ENCODE measurements at places on chromosomes 2 and 18.

GRCh38 chr2:74645344-74645743 lies 2.8 kb downstream of the M1AP start:
- no peak for DNase-seq

DNA sequence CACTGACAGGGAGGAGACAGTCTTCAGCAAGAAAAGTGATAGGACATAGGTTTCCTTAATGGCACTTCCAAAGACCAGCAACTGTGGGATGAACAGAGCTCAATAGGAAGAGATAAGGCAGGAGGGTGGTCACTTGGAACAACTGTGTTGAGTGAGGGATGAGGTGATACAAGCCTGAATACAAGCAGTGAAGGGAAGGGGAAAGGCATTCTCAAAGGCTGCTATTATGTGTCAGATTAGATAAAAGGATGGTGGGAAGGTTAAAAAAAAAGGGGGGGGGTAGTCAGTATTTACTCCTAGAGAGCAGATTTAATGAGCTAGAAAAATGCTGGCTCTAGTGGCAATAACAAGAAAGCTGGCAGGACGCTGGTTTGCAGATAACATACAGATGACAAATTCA lies 25.7 kb downstream of the CCBE1 start:
- DNase-seq: no peak

DNA sequence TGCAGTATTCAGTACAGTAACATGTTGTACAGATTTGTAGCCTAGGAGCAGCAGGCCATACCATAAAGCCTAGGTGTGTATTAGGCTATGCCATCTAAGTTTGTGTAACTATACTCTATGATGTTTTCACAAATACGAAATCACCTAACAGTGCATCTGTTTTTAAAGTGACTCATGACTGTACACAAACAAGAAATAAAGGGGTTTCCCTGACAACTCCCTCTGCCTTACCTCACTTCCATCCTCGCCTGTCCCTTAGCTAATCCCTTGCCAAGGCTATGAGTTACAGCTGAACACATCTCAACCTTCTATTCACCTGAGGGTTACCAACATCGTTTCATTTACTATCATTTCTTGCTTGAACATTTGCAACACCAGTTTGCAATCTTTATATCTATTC lies 78.6 kb upstream of the RPRM start:
- no peak for DNase-seq

DNA sequence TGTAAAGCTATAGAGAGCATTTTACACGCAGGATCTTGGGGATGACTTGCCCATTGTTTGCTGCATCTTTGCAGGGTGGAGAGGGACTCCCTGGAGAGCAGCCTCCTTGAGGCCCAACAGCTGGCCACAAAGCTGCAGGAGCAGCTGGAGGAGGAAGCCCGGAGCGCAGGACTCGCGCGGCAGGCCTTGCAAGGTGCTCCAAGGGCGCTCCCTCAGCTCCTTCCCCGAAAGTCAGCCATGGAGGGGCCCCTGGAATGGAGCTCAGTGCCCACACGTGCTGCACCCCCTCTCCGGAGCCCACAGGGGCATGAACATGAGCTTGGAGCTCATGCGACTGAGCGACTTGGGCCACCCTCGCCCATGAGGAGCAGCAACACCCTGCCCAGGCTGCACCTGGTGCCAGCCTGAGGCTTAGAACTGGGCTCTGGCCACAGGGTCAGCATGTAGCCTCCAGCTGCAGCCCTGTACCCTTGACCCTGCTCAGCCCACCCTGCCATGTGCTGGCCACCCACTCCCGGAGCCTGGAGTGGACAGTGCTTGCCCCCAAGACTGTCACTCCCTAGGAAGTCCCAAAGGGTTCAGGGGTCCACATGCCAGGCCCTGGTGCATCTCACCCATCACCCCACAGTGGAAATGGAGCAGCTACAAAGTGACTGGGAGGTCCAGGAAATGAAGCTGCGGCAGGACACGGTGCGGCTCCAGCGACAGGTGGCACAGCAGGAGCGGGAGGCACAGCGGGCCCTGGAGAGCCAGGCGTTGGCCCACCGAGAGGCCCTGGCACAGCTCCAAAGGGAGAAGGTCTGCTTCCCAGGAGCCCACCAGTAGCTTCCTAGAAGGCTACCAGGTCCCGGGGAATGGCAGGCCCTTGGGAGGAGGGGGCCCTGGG lies 43.0 kb downstream of the CROCC2 start:
- no peak for DNase-seq

- no peak for DNase-seq
These were observed 70.6 kb upstream of the PPM1B start for GRCh38 chr2:44098050-44098449.

DNA sequence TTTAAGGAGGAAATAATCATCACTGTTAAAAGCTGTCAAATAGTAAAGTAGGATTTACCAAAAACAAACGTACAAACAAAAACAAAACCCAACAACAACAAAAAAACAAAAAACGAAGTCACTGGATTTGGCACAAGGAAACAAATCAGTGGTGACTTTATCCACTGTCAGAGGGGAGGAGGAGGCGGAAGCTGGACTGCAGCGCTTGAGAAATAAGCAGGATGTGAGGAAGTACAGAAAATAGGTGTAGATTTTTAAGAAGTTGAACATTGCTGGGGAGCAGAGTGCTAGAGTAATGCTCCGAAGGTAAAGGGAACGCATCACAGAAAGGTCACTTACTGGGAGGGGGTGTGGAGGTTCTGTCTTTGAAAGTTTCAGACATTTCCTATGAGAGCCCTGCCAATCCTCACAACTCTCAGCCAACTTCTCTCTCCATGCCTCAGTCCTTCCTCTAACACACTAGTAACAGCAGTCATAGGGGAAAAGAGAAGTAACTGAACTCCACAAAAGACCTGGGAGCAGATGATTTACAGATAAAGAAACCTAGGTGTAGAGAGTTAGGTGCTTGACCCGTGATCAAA lies 220.2 kb upstream of the SMAD7 start:
- DNase-seq: no peak

DNA sequence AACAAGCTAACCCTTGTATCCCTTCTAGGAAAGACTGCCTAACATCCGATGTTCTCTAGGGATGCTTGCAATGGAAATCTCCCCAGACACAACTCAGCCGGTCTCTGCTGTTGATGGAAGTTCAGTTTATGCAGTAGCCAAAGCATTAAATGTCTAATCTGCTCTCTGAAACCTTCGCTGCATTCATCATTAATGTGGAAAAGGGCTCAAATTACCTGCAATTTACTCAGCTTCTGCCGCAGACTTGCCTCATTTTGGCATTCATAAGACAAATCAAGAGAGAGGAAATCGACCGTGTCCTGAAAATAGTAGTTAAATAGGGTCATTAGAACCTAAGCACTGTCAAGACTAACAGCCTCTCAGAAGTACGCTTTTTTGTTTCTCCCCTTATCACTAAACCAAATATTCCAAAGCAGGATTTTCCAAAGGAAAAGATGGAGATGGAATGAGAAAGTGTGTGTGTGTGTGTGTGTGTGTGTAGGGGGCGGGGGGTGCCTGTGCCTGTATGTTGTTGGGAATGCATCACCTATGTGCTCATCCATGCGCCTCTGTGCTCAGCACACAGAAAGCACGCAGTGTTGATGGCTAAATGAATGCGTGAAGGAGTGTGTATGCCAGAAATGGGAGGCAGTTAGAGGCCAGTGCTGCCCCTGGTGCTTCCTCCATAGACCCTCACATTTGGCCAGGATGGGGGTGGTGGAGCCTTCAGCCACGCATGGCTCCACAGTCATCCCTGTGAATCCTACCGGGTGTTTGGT lies 7.4 kb downstream of the LCT start:
- no peak for DNase-seq

- DNase-seq: no peak
These were observed 73.6 kb upstream of the GLI2 start for GRCh38 chr2:120662046-120662445.

DNA sequence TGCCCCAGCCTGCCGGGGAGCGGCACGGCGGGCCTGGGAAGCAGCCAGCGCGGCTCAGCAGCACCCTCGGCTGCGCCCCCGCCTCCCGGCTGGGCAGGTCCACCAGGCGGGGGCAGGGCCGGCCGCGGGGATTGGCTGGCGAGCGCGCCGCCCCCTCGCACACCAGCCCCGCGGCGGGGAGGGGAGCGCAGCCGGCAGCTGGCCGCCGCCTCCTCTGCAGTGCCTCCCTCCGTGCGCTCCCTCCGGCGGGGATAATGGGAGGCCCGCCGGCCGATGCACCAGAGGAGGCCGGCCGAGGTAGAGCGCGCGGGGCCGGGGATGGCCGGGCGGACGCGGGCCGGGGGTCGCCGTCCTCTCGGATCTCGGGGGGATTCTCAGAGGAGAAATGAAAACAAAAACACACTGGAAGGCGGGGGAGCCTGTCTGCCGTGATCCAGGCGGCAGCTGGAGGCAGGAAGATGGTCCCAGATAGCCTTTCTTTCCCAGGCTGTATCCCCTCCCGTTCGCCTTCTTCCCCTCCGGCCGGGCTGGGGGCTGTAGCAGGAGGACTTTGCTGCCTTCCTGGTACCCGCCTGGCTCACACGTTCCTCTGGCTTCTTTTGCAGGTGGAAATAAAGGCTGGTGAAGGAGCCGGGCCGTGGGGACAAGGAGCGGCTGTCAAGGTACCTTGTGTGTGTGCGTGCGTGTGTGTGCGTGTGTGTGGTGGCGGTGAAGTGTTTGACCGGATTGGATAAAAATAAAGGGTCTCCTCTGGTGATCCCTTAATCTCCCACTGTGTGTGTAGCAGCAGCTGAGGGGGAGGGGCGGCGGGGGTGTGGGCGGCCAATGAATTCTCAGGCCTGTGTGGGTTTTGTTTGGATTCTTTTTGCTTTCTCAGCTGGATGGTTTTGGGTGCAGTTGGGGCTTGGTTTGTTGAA lies 18.1 kb downstream of the TET3 start:
- peak; percentile 92 for DNase-seq

GRCh38 chr2:31107591-31108300 lies 30.5 kb downstream of the GALNT14 start:
- no peak for DNase-seq

- no peak for DNase-seq
These were observed 65.0 kb upstream of the NCKAP5 start for GRCh38 chr2:133633309-133633708.

DNA sequence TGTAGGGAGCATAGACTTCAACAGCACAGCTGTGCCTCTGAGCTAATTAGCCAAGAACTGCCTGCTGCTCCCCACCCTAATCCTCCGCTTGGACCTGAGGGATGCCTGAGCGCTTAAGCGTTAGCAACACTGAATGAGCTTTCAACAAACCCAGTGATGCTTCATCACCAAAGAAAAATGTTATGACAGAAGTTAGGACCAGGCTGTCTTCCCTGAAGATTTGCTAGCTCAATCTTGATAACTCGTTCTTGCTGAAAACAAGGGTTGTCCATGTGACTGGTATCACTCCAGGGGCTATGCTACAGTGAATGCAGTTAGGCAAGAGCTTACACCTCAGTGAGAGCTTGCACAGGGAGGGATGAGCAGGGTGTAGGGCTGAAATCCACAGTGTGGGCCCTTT lies 190.7 kb upstream of the SIX2 start:
- no peak for DNase-seq

- no peak for DNase-seq
These were observed 190.1 kb upstream of the AGAP1 start for GRCh38 chr2:235303499-235304291.

GRCh38 chr2:239369631-239370161 lies 31.1 kb downstream of the HDAC4 start:
- no peak for DNase-seq

DNA sequence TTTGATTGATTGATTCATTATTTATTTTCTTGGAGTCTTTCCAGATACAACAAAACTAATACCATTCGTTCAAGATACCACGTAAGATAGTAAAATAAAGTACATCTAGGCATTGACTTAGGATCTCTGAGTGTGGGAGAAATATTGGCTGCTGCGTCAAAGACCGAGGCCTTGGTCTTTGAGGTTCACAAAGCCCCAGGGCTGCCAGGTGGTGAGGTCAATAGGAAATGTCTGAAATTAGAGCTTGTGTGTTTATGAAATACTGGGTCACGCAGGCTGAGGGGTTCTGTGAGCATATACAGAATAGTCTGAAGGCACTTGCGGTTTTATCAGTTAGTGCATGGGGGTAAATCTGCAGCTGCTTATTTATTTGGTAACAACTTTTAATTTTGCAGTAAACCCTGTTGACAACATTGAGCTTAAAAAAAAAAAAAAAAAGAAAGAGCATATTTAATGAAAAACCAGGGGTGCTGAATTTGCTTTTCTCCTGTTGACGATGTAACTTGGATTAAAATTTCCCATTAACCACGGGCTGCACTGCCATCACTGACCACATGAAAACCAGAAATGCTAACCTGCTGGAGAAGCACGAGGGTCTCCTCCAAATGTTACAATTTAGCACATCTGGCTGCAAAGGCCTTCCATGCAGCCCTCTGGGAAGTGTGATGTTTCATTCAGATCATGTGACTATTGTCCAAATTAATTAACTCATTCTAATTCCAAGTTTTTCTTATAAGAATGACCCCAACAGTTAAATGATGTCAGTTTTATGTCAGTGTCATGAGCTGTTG lies 27.1 kb upstream of the SERPINB12 start:
- no peak for DNase-seq

- no peak for DNase-seq
These were observed 113.4 kb upstream of the WDSUB1 start for GRCh38 chr2:159399716-159400415.

DNA sequence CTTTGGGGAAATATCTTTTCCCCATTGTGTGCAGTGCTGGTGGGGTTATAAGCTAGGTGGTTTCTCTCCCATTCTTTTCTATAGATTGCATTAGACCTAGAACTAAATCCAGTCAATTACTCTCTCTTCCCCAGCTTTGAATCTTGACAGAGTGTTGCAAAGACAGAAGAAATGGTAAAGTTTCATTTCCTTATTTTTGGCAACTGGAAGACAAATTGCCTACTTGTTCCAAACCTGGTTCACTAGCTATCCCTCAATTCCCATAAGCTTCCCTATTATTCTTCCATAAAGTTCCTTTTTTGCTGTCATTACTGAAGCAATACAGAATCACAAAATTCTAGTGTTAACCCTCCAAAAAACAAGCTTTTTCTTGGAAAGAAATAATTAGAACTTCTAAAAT lies 94.0 kb upstream of the ITGA4 start:
- DNase-seq: no peak

DNA sequence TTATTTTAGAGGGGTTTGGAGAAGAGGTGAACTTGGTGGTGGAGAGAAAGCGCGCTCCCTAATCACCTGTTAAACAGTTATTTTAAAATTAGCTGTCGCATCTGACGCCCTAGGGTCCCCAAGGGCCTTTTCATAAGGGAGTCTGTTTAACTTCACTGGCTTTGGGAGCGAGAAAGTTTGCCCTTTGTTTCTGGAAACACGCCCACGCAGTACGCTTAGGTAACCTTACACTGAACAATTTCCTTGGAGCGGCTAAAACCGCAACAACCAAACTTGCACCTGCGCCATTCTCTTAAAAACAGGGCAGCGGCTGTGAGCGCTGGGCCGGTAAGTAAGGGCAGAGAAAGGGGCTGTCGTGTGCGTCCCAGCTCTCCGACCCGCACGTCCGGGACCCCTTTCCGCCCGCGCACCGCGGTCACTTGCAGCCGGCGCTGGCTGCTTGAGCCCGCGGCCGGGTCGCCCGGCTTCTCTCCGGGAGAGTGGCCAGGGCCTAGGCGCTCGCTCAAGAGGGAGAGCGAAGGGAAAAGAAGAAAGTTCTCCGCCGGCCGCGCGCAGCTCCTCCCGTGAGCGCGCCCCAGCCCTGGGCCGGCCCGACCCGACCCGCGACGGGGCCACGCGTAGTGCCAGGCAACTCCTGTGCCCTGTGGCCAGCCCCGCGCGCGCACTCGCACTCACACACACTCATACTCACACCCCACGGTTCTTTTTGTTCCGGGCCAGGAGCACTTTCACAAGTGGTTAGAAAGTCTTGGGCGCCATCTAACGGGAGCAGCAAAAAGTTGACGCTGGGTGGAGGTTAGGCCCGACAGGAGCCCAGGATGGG lies 19.2 kb downstream of the POU3F3 start:
- DNase-seq: peak; percentile 82

- no peak for DNase-seq
These were observed 45.9 kb upstream of the TFCP2L1 start for GRCh38 chr2:121330921-121331320.

GRCh38 chr2:73962798-73963197 lies 21.9 kb upstream of the TET3 start:
- no peak for DNase-seq
